ENCODE measurements at places on chromosomes 12 and 14.

GRCh38 chr12:109451400-109451799, 25.7 kb downstream of the KCTD10 start:
- DNase-seq, result no peak

- no peak for DNase-seq
Measured at GRCh38 chr12:77878901-77879300, 48.2 kb downstream of the NAV3 start.

- DNase-seq, result no peak
Measured at GRCh38 chr12:129269756-129270495, 416.6 kb downstream of the GLT1D1 start.

DNA sequence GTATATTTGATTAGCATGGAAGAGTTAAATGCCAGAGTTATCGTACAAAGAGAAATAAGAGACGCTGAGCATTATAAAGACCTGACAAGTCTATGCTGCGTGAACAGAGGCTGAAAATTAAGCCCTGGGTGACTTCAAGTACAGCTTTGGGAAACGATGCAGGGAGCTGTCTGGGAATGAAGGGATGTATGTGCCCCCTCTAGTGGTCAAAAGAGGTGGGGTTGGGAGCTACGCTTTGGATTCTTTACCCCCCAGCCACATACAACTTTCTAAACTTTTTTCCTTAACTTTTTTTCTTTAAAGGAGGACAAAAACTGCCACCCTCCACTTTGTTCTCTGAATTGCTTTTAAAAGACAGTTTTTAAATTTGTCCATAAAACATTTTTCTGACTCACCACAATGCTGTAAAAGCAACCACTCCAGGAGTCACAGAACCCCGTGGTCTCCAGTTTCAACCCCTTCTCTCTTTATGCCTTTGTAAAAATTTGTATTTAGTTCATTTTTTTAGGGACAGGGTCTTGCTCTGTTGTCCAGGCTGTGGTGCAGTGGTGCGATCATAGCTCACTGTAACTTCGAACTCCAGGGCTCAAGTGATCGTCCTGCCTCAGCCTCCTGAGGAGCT, 59.4 kb downstream of the ZNF664 start:
- DNase-seq, result no peak

DNA sequence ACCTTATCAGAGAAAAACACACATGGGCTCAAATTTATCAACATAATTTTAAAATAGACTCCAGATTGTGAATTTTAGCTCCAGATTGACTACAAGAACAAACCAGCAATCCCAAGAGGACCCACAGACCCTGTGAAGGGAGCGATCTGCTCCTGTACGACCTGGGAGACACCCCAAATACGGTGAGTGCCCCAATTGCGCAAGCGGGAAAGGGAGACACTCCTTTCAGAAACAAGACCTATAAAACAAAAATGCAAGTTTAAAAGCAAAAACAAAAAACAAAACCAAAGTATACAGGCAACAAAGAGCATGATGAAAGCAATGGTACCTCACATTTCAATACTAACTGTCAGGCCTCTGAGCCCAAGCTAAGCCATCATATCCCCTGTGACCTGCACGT, 32.1 kb downstream of the DNAI7 start:
- no peak for DNase-seq

DNA sequence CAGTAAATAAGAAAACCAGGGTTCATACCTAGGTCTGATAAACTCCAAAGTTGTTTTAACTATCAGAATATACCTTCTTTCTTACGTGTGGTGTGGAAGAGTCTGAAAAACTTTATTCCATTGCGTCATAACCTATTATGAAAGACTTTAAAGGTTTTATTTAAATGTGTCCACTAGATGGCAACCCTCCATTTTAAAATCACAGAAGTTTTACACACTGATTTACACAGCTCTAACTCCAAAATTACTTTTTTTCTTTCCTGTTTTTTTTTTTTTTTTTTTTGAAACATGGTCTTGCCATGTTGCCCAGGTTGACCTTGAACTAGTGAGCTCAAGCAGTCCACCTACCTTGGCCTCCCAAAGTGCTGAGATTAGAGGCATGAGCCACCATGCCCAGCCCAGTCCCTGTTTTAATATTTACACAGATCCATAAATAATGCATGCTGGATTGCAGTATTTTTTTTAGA, 17.3 kb upstream of the TMPRSS12 start:
- peak; percentile 61 for DNase-seq

GRCh38 chr12:110012659-110013058, 13.4 kb downstream of the ANKRD13A start:
- DNase-seq, result no peak

DNA sequence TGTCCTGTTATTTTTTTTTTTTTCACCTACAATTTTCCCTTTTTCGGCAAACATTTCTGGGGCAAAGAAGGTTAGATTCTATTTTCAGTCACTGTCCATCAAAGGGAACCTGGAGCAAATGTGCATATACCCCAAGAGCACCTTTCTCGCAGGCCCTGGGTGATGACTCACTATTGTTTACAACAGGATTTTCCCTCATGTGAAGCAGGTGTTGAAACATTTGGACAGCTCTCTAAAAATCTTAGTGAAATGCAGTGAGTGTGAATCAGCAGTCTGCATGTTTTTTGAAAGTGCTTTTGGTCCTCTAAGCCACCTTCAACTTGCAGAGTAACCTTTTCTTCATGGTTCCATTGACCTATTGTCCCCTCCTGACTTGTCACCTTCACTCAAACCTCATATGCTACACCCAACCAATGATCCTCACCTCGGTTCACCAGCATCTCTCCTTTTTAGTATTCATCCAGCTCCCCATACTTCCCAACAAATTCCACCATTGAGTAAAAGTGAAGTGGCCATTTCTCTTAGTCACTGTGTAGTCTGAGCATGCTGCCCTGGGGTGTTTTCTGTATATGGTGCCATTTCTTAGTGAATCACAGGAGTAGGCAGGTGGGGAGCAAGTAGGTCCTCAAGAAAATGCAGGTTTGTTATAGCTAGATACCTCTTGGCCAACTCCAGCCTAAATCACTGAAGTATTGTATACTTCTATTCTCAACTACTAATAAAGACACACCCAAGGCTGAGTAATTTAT, 260.2 kb downstream of the BMP4 start:
- DNase-seq, result no peak

DNA sequence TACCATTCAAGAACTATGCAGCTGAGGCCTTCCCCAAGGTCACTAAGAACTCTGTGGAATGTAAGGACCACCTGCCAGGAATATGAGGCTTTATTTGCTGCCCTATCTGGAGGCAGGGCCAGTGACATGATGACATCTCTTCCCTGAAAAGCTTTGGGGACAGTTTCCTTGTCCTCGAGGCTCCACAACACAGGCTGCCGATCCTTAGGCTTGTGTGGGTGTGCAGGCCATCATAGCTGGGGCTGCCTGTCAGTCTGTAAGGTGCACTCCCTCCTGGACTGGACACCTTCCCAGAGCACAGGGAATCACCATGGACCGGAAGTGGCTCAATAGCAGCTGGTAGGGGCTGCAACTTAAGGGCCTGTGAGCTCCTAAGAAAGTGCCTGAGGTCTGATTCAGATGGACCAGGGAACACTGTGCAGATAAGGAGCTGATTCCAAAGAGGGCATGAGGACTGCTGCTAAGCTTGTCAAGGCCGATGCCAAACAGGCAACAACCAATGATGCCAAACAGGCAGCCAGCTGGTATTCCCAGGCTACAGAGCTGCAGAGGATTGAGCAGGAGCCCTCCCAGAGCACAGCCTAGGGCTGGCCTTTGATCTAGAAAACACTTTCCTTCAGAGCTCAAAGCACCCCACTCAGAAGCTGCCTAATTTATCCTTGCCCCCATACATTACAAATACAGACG, 84.3 kb downstream of the CRACR2A start:
- DNase-seq, result no peak

DNA sequence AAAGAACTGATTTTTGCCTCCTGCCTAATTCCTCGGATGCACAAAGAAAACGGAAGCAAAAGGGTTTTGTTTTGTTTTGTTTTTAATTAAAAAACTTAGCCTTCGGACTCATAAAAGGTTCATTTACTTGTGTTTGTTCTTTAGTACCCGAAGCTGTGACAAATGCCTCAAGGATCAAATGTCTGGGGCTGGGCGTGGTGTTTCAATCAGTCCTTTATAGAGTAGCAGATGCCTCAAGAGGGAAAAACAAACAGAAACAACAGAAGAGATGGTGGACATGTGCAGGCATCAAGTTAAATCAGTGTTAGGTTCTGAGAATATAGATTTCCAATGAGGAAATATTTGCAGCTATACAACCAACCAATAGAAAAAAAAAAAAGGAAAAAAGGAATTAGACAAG, 1.6 kb upstream of the WIF1 start:
- no peak for DNase-seq

DNA sequence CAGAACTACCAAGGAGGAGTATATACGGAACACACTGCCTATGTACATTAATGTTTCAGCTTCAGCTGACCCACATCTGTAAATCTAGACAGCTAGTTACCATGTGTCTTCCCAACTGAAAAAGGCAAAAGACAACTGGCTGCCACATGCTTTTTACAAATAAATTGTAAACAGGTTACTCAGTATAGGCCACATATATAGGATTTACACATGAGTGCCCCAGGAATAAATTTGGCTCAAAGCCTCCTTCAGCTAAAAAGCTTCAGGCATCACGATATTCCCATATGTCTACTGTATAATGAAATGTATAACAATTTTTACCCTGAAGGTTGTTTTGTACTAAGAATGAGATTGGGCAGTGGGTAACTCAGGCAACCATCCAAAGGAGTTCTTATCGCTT, 175.9 kb upstream of the BMP4 start:
- DNase-seq, result no peak

GRCh38 chr14:95425369-95426115, 90.9 kb downstream of the SYNE3 start:
- DNase-seq, result no peak

- no peak for DNase-seq
Measured at GRCh38 chr12:100138048-100138802, 4.4 kb downstream of the BLTP3B start.

DNA sequence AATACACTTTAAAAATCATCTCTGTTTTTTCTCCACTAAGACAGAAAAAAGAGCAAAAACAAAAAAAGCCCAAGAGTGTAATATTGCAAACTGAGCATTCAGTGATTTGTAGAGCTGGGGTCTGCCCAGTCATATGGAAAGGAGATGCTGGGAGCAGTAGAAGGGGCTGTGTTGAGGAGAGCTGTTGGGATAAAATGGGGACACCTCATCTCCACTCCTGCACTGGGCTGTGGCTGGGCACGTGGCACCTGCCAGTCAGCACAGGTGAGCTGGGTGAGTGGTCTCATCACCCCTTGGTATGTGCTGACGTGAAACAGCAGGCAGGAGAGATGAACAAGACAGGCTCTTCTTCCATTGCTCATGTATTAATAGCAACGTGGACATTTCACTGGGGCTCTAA, 217.4 kb downstream of the C12orf42 start:
- DNase-seq, result no peak

DNA sequence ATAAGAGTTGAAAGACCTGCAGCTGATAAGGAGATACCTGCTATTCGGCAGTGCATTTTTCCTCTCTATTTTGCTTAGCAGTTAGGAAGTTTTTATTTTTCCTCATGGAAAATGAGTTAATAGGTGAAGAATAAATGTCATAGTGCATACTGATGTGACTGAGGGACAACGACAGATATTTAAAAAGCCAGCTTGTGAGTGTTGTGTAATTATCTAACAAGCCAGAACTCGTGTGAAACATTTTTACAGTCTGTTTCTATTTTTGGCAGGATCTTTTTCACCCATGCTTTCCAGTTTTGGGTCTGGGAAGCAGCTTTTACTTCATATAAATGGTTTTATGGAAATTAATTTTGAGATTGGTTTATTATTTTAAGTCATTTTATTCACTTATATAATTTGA, 2.9 kb downstream of the FBXO34 start:
- no peak for DNase-seq

DNA sequence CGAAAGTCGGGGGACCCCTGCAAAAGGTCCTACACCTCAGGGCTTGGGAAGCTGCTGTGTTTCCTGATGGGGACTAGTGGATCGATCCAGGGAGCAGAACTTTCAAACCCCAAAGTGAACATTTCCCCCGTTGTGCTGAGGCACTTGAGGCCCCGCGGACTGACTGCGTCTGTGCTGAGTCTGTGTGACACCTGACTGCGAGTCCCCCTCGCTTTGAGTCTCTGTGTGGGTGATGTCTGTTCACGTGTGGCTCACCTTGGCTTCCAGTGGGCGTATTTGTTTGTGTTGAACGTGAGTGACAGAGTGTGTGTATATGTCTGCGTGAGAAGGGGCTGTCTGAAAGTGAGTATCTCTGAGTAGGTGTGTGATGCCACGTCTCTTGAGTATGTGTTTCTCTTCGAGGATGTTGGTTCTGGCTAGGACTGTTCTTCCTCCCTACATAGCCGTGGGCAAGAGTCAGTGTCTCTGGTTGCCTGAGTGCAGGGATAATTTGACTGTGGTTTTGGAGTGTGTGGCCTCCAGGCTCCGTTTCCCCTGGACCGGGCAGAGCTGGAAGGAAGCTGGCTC, 1.3 kb downstream of the TEAD4 start:
- DNase-seq, result no peak

DNA sequence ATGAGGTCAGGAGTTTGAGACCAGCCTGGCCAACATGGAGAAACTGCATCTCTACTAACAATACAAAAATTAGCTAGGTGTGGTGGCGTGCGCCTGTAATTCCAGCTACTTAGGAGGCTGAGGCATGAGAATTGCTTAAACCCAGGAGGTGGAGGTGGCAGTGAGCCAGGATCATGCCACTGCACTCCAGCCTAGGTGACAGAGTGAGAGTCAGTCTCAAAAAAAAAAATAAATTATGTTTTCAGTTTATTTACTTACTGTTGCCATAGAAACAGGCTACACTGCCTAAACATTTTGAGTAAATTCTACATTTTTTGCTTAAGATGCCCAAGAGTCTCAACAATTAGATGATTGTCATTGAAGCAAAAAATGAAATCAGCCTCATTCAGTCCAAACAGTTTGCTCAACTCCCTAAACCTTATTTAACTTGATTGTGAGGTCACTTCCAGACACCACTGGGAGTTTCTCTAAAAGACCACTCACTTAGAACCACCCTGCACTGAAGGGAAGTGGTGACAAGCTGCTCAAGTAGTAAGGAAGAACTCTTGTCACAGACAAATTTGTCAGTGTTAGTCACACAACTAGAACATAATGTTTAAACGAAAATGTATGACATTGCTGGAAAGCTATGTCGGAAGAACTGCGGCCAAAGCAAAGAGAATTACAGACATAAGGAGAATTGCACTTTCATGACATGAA, 9.8 kb upstream of the GNPNAT1 start:
- no peak for DNase-seq
